Kidney epithelial cell (primary cell): ENCODE measurements at places on chromosomes 12 and 14.

GRCh38 chr14:93104961-93105360 is 10.8 kb downstream of the ITPK1 start:
- DNase-seq = no peak

DNA sequence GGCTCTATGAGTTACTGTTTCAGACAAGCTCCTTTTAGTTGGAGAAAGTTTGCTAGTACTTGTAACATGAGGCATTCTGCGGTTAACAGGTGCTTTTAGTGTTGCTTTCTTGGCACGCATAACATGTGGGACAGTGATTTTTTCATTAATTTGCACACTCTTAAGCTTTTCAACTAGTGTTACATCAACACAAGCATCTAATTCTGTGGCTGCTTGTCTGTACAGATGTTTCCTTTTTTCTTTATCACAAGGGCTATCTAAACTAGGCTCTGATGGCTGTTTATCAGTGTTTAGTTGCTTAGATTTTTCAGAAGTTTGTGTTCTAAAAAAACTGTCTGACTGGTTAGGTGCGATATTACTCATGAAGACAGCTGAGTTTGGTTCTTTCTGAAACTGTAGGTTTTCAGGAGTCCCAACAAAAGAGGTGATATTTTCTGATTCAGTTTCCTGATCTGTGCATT is 120.1 kb downstream of the RALGAPA1 start:
- no peak for DNase-seq

GRCh38 chr12:68462803-68463202 is 130.6 kb upstream of the MDM1 start:
- no peak for DNase-seq

- DNase-seq = no peak
Observed at GRCh38 chr12:52054833-52055730, 3.8 kb downstream of the NR4A1 start.

- DNase-seq = no peak
Observed at GRCh38 chr14:73887694-73888459, 1.2 kb downstream of the ZNF410 start.

DNA sequence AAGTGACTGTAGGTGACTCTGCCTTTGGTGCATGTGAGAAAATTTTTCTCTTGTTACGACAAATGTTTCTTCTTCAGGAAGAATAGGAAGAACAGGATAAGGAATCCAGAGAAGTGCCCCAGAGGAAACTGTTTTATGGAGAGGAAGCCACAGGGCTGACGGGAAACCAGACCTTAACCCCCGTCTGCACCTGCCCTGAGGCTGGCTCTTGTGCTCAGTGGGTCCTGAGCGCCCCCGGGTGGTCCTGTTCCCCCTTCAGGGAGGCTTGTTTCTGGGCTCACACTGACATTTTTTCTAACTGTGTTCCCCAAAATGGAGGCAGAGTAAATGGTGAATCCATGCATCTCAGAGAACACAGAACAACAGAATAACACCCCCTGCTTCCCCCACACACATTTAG is 691.8 kb downstream of the TMEM121 start:
- DNase-seq = no peak

DNA sequence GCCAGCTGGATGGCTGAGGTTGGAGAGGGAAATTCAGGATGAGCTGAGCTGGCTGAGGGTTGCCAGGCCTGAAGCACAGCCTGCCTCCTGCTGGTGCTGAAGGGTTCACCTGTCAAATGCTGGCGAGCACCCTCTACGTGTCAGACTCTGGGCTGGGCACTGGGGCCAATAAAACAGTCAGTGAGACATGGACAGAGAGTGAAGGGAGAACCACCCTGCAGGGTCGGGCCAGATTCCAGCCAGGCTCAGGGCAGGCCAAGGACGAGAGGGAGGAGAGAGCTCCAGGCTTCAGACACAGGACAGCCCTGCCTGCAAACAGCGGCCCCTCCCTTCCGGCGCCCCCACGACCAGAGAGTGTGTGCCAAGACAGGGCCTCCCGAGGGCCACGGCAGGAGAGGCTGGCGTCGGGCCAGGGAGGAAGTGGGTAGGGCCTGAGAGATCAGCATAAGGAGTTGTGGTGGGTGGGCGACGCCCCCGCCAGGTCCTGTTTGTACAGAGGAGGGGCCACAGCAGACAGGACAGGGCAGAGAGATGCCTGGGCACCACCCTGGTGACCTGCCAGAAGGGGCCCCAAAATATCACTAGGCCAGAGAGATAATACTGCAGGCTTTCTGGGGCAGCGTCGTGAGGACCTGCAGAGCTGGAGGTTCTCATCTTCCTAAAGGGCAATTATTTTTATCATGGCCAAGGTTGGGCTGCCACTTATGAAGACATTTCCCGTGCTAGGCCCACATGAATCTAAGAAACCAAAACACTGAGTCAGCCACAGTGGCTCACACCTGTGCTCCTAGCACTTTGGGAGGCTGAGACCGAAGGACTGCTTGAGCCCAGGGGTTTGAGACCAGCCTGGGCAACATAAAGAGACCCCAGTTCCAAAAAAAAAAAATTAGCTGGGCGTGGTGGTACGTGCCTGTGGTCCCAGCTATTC is 73.1 kb upstream of the GPR68 start:
- DNase-seq = no peak

DNA sequence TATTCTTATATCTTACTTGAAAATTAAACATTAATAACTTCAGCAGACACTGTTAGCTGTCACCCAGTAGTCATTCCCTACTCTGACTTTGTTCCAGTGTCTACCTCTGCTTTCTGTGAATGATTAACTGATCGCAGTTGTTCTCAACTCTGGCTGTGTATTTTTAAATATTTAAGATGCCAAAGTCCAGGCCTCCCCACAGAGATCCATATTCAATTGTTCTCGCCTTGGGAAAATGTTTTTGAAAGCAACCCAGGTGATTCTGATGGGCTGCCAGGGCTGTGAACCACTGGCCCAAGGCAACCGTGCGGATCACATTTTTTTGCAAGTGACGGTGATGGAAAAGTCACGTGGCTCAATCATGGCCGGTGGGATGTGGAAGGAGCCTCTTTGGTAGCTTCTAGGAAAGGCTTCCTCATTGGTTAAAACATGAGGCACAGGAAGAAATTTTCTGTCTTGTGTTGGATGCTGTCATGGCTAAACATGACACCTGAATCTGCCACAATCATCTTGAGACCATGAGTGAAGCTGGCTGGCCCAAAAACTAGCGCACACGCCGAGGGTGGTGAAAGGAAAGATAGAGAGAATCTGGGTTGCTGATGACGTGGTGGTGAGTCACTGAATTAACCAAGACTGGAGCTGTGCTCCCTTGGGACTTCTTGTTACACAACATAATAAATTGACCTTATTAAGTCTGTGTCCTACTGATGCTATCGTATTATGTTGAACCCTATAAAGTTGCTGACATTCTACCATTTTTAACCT is 37.2 kb downstream of the RDH12 start:
- peak; percentile 59 for DNase-seq

- no peak for DNase-seq
Observed at GRCh38 chr12:103840876-103841689, at the start of gene NT5DC3. NT5DC3 (minus strand) TSS chr12:103841234; CDS start chr12:103841156, 78 bp downstream.

GRCh38 chr12:126781593-126781992 is 1485.4 kb upstream of the TMEM132C start:
- DNase-seq = no peak

DNA sequence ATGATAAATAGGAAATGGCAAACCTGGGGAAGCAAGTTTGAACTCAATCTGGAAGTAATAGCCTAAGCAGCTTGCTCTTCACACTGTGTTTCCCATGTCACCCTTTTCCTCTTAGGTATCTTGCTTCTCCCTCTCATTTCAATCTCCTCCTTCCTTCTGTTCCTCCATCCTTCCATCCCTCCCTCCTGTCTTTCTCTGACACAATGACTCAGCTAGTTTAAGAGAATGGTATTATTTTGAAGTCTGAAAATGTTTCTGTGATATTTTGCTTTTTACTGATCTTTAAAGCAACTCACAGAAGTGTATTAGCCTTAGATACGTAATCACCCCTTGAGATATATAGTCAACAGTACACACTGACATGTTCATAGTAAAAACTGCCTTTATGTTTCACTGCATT is 55.9 kb upstream of the FGD4 start:
- no peak for DNase-seq

GRCh38 chr14:100065111-100065871 is at the start of gene EVL:
EVL (plus strand) TSS chr14:100065422; CDS start chr14:100065501, 79 bp downstream.
- DNase-seq = no peak

DNA sequence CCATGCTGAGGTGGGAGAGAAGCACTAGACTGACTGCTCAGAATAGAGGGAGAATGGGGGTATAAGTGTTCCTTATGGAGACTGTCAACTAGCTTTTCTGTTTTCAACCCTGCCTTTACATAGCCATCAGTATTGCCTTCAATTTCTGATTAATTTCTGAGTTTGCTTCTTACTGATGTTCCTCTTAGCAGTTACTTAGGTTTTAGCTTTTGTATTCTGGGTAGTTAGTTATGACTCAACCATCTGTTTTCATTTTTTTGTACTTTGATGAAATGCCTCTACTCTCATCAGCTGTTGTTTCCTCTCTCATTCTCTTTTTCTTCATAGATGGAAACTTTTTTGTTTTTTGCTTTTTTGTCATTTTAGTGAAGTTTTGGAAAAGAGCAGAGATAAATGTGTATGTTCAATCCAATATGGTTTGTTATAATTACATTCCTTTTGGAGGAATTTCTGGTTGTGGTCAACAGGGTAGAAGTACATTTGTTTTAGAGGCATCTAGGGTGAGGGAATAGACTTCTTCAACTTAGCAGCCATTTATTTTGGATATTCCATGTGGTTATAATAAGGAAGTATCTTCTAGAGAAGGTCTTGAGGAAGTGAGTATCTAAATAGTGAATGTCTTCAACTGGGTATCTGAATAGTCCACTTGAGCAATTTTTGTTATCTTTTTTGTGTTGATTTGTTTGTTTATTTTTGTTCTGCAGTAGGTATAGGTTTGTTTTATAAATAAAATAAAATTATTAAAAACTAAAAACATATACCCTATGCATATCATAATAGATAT is 29.6 kb downstream of the PMCH start:
- DNase-seq = no peak

DNA sequence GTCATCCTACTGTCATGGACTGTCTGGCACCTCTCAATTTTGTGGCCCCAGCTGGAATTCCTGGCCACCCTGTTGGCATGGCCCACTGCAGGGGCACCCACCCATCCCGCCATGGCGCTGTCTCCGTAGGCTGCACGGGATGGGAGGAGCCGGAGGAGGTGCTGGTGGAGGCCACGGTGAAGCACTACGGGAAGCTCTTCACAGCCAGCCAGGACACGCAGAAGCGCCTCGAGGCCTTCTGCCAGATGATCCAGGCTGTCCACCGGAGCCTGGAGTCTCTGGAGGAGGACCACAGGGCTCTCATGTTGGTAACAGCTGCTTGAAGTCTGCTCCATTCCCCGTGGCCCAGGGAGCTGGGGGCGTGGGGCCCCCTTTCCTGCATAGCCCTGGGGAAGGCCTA is 3.9 kb downstream of the CCDC197 start:
- DNase-seq = no peak

GRCh38 chr12:105453316-105453715 is 122.8 kb downstream of the C12orf75 start:
- no peak for DNase-seq

DNA sequence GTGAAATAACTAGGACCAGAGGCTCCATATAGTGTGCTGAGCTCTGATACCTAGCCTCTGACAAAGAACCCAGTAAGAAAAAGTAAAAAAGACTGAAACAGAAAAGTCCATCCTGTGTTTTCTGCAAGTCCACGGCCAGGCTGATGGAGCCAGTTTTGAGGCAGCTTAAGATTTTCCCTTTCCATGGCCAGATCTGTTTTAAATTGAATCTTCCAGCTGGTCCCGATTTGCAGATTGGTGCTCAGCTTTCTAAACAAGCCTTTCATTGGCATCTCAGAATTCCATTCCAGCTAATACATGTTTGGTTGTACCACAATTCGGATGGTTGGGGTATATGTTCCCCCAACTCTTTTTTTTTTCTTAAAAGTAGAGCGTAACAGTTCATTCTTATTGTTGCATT is 152.0 kb downstream of the DACT1 start:
- DNase-seq = no peak

DNA sequence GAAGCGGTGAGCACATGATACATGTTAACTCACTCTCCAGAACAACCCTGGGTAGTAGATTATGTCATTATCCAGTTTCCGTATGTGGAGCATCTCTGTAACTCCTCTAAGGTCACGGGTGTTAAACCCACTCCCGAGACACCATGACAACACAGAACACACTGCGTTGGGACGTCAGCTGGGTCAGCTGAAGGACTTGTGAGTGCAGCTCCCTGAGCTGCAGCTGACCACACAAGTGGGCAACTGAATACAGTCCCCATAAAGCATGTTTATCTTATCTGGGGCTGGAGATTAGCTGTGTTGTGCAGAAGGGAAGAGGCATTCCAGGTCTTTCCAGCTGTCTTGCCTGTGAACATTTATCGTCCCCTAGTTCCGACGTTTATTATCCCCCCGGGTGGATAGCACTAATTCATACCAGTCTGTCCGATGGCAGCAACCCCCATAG is 211.5 kb downstream of the CHST11 start:
- no peak for DNase-seq

GRCh38 chr14:105682956-105683570 is 156.7 kb downstream of the TMEM121 start:
- DNase-seq = no peak

- no peak for DNase-seq
Observed at GRCh38 chr14:41609704-41610183, 3.1 kb downstream of the LRFN5 start.

DNA sequence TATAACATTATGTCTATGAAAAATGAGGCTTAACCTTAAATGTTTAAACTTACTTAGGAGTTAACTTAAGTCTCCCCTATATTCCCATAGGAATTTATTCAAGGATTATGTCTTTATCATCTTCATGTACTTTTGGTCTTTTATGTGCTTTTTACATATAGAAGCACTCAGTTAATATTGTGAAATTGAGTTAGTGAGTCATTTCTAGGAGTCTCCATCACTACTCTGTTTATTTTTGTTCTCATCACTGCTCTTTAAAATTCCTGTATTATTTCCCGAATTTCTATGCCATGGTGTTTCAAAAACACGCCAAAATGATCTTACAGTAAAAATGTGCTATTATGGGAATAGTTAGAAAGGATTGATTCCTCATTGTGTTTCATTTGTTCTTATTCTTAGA is 31.6 kb downstream of the TBC1D15 start:
- DNase-seq = no peak

GRCh38 chr12:115983226-115983798 is 294.2 kb downstream of the MED13L start:
- no peak for DNase-seq

DNA sequence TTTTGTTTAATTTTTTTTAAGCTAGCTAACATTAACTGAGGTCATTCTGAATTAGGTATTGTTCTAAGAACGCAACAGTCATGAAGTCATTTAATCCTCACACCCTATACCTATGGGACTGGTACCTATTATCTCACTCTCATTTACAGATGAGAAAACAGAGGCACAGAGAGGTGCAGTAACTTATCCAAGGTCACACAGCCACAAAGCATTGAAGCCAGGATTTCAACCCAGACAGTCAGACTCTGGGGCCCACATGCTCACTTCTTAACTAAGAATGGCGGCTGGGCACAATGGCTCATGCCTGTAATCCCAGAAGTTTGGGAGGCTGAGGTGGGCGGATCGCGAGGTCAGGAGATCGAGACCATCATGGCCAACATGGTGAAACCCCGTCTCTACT is 15.0 kb upstream of the DTX1 start:
- DNase-seq = no peak
